ENCODE measurements at places on chromosomes 2 and 18.

GRCh38 chr18:12776821-12777471, 74.1 kb downstream of the PSMG2 start:
- no peak for DNase-seq

GRCh38 chr18:8232791-8233190, 376.4 kb upstream of the RAB12 start:
- no peak for DNase-seq

DNA sequence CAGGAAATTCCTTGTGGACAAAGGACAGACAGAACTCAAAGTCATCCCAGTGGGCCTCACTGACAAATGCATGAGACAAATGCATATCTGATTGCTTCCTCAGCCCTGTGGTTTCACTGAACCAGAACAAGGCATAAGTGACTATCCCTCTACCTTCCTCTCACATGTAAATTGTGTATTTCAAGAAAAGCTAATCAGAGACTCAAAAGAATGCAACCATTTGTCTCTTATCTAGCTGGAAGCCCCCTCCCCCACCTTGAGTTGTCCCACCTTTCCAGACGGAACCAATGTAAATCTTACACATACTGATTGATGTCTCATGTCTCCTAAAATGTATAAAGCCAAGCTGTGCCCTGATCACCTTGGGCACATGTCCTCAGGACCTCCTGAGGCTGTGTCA, 102.0 kb upstream of the TMEM200C start:
- DNase-seq: no peak

GRCh38 chr2:229779650-229780049, 65.3 kb upstream of the DNER start:
- no peak for DNase-seq

DNA sequence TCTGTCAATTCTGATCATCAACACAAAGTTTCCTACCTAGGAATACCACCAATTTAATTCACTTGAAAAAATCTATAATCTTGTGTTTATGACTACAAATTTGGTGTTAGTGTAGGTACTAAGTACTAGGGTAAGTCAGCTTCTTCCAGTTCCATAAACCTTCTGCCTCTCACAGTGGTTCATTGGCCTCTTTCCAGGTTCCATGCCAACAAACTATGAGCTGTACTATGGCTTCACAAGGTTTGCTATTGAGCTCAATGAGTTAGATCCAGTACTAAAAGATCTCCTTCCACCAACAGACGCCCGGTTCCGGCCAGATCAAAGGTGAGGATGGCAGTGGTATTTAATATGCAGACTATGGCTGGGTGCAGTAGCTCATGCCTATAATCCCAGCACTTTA, 58.8 kb downstream of the PRKRA start:
- DNase-seq: no peak

All from GM20000 (cell line).